Inflammatory macrophage treated with lipopolysaccharide for 1 hour (primary cell): ENCODE measurements at places on chromosomes 4 and X.

DNA sequence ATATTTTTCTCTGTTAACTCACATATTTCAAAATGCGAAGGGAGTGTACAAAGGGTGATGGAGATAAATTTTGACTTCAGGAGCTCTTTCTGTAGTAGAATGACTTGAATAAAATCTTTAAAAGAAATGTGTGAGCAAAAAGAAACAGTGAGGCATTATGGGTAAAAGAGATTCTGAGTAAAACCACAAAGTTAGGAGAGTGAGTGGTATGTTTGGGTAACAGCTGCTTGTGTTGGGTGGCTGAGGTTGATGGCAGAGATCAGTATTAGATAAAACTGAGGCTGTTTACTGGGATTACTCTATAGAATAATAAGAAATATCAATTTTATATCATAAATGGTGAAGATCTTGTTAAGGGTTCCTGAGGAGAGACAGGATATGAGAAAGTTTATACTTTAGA is 434.2 kb upstream of the AMOT start:
- DNase-seq, result no peak

DNA sequence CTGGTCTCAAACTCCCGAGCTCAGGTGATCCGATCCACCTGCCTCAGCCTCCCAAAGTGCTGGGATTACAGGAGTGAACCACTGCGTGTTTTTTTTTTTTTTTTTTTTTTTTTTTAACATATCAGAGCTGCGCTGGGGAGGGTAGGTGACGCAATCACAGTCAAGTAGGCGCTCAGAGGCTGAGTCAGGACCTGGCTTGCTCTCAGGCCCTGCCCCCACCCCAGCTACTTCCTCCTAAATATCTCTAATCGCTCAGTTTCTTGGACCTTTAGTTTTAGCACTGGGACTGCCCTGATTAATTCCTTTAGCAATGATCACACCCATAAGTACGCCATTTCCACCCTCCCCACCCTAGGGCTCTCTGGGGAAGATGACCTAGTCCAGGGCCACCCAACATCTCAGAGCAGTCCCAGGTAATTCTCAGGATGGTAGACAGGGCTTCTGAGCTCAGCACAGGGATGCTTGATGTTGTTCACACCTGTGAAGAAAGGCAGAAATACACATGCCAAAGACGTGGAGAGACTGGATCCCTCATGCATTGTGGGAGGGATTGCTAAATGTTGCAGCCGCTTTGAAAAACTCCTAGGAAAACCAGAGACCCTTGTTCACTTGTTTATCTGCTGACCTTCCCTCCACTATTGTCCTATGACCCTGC is 50.2 kb downstream of the DDX3X start:
- DNase-seq, result peak; percentile 72

DNA sequence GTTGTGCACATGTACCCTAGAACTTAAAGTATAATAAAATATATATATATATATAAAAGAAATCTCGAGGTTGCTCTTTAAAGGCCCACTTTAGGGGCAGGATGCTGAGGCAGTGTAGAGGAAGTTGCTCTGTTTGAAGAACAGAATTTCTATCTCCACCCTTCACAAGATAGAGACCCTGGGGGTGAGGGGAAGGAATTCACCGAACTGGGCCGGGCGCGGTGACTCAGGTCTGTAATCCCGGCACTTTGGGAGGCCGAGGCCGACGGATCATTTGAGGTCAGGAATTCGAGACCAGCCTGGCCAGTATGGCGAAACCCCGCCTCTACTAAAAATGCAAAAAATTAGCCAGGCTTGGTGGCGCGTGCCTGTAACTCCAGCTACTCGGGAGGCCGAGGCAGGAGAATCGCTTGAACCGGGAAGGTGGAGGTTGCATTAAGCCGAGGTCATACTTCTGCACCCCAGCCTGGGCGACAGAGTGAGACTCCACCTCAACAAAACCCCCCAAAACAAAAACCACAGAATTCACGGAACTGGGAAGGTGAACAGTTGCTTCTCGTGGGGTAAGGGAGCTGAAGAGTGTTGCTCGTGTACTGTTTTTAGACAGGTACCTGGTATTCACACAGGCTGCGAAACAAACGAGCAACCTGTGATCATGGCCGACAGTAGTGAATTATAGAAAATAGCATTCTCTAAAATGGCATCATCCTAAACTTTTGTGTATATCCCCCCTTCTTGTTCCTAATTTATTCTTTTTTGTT is 6.2 kb downstream of the PLAC8 start:
- no peak for DNase-seq

GRCh38 chrX:148664171-148664570 is 163.8 kb downstream of the AFF2 start:
- no peak for DNase-seq

- no peak for DNase-seq
Measured at GRCh38 chr4:123064390-123064789, 142.0 kb upstream of the NUDT6 start.
